ENCODE measurements at places on chromosomes 6 and 20. TPM values are rescaled to one million over a fixed set of nuclear protein-coding genes. Genes with fewer than 3 reads are reported as not detected.

The USP49 gene
- total RNA-seq, result 3.7 TPM

The CD24 gene
- total RNA-seq, result 166 TPM

The PMEPA1 gene
- total RNA-seq, result 2.4 TPM

The GTSF1L gene
- total RNA-seq, result not detected

The EZR gene
- 356 TPM for total RNA-seq

The FAM209B gene
- total RNA-seq, result not detected

The TTLL9 gene
- not detected for total RNA-seq

The SPATA25 gene
- 42.8 TPM for total RNA-seq

The SMLR1 gene
- not detected for total RNA-seq

The TFAP2C gene
- total RNA-seq, result 0.46 TPM

The PSMB8 gene
- total RNA-seq, result 0.42 TPM

The PPP1R16B gene
- total RNA-seq, result 0.15 TPM

The CAGE1 gene
- 0.09 TPM for total RNA-seq

The CDH22 gene
- total RNA-seq, result not detected

The PPARD gene
- 17.1 TPM for total RNA-seq

The NNAT gene
- total RNA-seq, result 3.6 TPM

The DEFB126 gene
- not detected for total RNA-seq

The THBD gene
- 1.1 TPM for total RNA-seq

The TDRD6 gene
- 0.28 TPM for total RNA-seq

The SOBP gene
- 30.8 TPM for total RNA-seq

The UST gene
- total RNA-seq, result 4.0 TPM

The TMEM244 gene
- not detected for total RNA-seq

The MAK gene
- 0.18 TPM for total RNA-seq

The NMBR gene
- total RNA-seq, result not detected

The TRIM38 gene
- total RNA-seq, result 0.12 TPM

The MEI4 gene
- 0.36 TPM for total RNA-seq

The MYCT1 gene
- not detected for total RNA-seq

The KCNG1 gene
- 129 TPM for total RNA-seq

The SSTR4 gene
- not detected for total RNA-seq

The ABHD16B gene
- not detected for total RNA-seq

The MUC22 gene
- total RNA-seq, result not detected

The EYA4 gene
- not detected for total RNA-seq

The PTCHD4 gene
- 2.8 TPM for total RNA-seq

The CPNE5 gene
- 29.2 TPM for total RNA-seq

The CDC25B gene
- total RNA-seq, result 16.9 TPM

The MUCL3 gene
- not detected for total RNA-seq

The SLC52A3 gene
- 0.12 TPM for total RNA-seq

The MYBL2 gene
- total RNA-seq, result 30.6 TPM

The C6orf58 gene
- total RNA-seq, result not detected

The EDN3 gene
- total RNA-seq, result not detected

The NELFE gene
- total RNA-seq, result 165 TPM

The RAET1L gene
- total RNA-seq, result not detected

The AAR2 gene
- total RNA-seq, result 33.5 TPM

The SPDEF gene
- total RNA-seq, result 0.42 TPM

The GHRH gene
- total RNA-seq, result 0.63 TPM

The MATN4 gene
- total RNA-seq, result not detected

The CLDN20 gene
- total RNA-seq, result not detected

The PTPRT gene
- 0.28 TPM for total RNA-seq

The BPI gene
- total RNA-seq, result not detected

The CRISP2 gene
- not detected for total RNA-seq

The SEL1L2 gene
- total RNA-seq, result not detected

The SLC22A2 gene
- 0.18 TPM for total RNA-seq

The PIM1 gene
- 21.5 TPM for total RNA-seq

Data from cardiac muscle cell (in vitro differentiated cells and primary cell).